ENCODE measurements at places on chromosomes 5 and 9.

DNA sequence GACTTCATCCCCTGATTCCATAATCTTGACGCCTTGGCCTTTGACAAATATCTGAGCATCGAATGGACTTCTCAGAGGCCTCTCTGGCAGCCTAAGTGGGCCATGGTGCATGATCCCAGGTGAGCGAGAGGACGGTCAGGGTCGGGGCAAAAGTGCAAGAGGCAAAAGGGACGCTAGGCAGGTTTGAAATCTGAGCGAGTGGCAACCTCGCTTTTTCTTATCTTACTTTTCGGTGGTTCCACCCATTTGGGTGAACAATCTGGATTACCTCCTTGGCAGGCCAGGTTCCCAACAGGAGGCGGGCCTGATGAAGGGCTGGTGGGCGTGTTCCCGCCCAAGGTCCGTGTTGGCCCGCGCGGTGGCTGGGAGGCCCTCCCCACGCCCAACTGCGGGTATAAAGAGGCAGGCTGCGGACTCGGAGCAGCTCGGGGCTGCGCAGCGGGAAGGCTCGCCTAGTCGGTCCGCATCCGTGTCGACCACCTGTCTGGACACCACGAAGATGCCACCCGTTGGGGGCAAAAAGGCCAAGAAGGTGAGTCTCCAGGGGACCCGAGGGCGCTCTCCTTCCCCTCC lies at the start of gene BHMT:
BHMT (plus strand) TSS at position 423 of the 573 bp plus-strand sequence; CDS start at position 500, 77 bp downstream.
- no peak within 1 kb of the TSS for H3K27ac ChIP-seq
- peaks cover 58% of the 10 kb centered on the region for H3K27me3 ChIP-seq
- H3K36me3 ChIP-seq: no peaks in the 10 kb centered on the region
- H3K4me1 ChIP-seq: peaks cover 4% of the 10 kb centered on the region

- H3K36me3 ChIP-seq: no peaks in the 10 kb centered on the region
- H3K4me1 ChIP-seq: peaks cover 34% of the 10 kb centered on the region
- no peak overlapping the region for H3K4me3 ChIP-seq
- H3K27me3 ChIP-seq: no peaks in the 10 kb centered on the region
These were observed 220.1 kb downstream of the PIK3R1 start for GRCh38 chr5:68435611-68436010.

- peaks cover 2% of the 10 kb centered on the region for H3K4me1 ChIP-seq
- peaks cover 33% of the 10 kb centered on the region for H3K27me3 ChIP-seq
- DNase-seq: no peak
- H3K36me3 ChIP-seq: no peaks in the 10 kb centered on the region
These were observed 55.6 kb downstream of the CMYA5 start for GRCh38 chr5:79745255-79745654.

GRCh38 chr5:147372191-147372590 lies 137.4 kb downstream of the STK32A start:
- H3K27ac ChIP-seq: no peak overlapping the region
- peaks cover 2% of the 10 kb centered on the region for H3K4me1 ChIP-seq
- no peak for DNase-seq
- H3K4me3 ChIP-seq: no peak overlapping the region
- no peaks in the 10 kb centered on the region for H3K27me3 ChIP-seq

- no peaks in the 10 kb centered on the region for H3K4me1 ChIP-seq
- H3K27me3 ChIP-seq: peaks cover 15% of the 10 kb centered on the region
- no peak overlapping the region for H3K4me3 ChIP-seq
These were observed 20.1 kb upstream of the SARDH start for GRCh38 chr9:133758228-133758627.

DNA sequence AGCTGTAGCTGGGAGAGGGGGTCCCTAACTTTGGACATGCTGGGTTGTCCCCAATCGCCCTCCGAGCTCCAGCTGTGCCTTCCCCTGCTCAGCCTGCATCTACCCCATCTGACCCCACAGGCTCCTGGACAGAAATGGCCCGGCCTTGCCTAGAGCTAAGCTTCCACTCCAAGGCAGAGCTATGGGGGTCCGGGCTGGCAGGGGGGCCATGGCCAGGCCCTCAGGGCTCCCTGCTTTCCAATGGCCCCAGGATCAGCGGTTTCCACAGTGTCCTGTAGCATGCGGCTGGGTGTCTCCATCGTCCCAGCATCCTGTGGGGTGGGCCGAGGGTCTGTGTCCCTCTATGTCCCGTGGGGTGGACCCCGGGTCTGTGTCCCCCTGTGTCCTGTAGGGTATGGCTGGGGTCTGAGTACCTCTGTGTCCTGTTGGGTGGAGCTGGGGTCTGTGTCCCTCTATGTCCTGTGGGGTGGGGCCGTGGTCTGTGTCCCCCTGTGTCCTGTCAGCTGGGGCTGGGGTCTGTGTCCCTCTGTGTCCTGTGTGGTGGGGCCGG lies 130.6 kb downstream of the RXRA start:
- H3K27ac ChIP-seq: peak overlapping the region; percentile 86
- no peak for DNase-seq
- peak overlapping the region; percentile 94 for H3K4me3 ChIP-seq
- no peaks in the 10 kb centered on the region for H3K36me3 ChIP-seq
- peaks cover 6% of the 10 kb centered on the region for H3K4me1 ChIP-seq
- H3K27me3 ChIP-seq: peaks cover under 1% of the 10 kb centered on the region

GRCh38 chr9:117768750-117769395 lies 64.7 kb downstream of the TLR4 start:
- no peak overlapping the region for H3K4me3 ChIP-seq
- H3K27ac ChIP-seq: no peak overlapping the region
- no peak for DNase-seq
- peaks cover 2% of the 10 kb centered on the region for H3K36me3 ChIP-seq
- peaks cover 28% of the 10 kb centered on the region for H3K27me3 ChIP-seq
- H3K4me1 ChIP-seq: no peaks in the 10 kb centered on the region

- no peaks in the 10 kb centered on the region for H3K4me1 ChIP-seq
- H3K27me3 ChIP-seq: no peaks in the 10 kb centered on the region
- H3K4me3 ChIP-seq: no peak overlapping the region
- no peak overlapping the region for H3K27ac ChIP-seq
These were observed 114.5 kb downstream of the MTRR start for GRCh38 chr5:7983433-7983832.

- no peak overlapping the region for H3K4me3 ChIP-seq
- DNase-seq: no peak
- no peaks in the 10 kb centered on the region for H3K36me3 ChIP-seq
- no peaks in the 10 kb centered on the region for H3K27me3 ChIP-seq
These were observed 20.0 kb upstream of the GRPEL2 start for GRCh38 chr5:149325166-149325735.

GRCh38 chr5:168348084-168348414 lies 56.6 kb downstream of the WWC1 start:
- no peak overlapping the region for H3K27ac ChIP-seq
- no peak for DNase-seq
- peaks cover 8% of the 10 kb centered on the region for H3K4me1 ChIP-seq
- H3K36me3 ChIP-seq: no peaks in the 10 kb centered on the region

GRCh38 chr9:116616304-116616914 lies 70.7 kb upstream of the TRIM32 start:
- H3K36me3 ChIP-seq: peaks cover 7% of the 10 kb centered on the region
- no peak overlapping the region for H3K27ac ChIP-seq

DNA sequence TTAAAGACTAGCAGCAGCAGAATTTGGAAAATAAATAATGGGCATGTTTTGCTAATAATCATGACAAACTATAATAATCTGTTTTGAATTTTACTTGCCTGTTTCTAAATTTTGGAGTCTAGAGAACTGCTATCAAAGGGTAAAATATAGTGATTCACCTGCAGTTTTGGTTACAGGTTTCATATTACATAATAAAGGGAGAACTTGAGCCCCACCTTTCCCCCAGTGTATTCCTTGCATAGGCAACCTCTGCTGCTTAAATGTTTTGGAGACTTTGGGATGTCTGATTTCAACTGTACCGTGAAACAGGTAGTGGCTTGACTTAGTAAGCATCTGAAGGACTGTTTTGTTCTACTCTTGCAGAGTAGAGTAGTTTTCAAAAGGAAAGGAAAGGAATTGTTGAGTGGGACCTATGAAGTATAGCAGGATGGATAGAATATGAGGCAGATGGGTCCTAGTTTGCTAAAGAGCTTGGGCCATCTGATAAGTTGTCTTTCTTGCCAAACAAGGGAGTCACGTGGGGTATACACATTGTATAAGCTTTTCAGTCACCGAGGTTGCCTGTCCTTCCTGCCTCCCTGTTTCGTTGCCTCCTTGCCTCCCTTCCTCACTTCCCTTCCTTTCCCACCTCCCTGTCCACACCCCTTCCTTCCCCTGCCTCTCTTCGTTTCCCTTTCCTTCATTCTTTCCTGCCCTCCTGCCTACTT lies 19.1 kb downstream of the CREBRF start:
- peak overlapping the region; percentile 24 for H3K27ac ChIP-seq

DNA sequence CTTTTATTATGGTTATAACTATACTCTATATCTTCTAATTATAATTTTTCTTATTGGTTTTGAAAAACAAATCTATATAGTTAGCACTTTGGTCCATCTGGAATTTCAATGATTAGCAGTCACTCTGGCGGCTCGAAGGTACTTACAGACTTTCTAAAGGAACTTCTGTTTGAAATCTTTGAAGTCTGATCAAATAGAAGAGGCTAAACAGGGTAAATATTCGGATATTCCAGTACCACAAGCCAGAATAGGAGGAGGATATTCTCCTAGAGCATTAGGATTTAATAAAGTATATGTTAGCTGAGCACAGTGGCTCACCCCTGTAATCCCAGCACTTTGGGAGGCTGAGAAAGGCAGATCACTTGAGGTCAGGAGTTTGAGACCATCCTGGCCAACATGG lies 38.7 kb upstream of the HSD17B3 start:
- H3K27ac ChIP-seq: no peak overlapping the region
- no peak for DNase-seq
- no peaks in the 10 kb centered on the region for H3K36me3 ChIP-seq
- no peak overlapping the region for H3K4me3 ChIP-seq
- no peaks in the 10 kb centered on the region for H3K27me3 ChIP-seq

GRCh38 chr9:34206561-34206960 lies 27.7 kb downstream of the UBAP1 start:
- no peaks in the 10 kb centered on the region for H3K27me3 ChIP-seq
- H3K36me3 ChIP-seq: peaks cover 6% of the 10 kb centered on the region
- H3K27ac ChIP-seq: no peak overlapping the region
- H3K4me1 ChIP-seq: peaks cover 43% of the 10 kb centered on the region
- DNase-seq: no peak
- no peak overlapping the region for H3K4me3 ChIP-seq

GRCh38 chr9:87226896-87227295 lies 270.8 kb upstream of the DAPK1 start:
- H3K27me3 ChIP-seq: peaks cover 23% of the 10 kb centered on the region
- H3K4me3 ChIP-seq: no peak overlapping the region
- H3K27ac ChIP-seq: no peak overlapping the region
- no peaks in the 10 kb centered on the region for H3K4me1 ChIP-seq

DNA sequence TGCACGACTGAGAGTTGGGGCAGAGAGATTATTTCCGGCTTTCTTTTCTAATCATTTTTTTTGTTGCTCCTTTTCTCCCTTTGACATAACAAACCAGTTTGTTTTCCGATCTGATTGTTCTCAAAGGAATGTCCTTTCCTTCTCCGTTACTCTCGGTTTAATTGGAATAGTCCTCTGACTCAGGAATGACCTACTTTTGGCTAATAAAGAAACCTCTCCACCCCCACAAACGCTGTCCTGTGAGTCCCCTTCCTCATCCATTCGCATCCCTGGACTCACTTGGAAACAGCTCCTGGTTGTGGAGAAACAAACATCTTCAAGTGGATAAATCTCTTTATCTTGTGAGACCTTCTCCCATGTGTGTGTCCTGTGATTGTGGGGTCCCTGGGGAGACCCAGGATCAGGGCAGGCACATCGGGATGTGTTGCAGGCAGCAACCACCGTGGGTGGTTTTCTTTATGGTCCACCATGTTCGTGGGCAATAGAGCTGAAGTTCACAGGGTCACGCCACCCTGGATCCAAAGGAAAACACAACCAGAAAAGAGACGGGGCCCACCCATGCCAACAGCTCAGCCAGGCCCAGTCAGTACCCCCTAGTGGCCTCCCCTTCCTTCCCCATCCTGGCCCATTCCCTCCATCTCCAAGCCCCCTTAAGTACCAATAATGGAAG lies 45.2 kb upstream of the NEK6 start:
- peaks cover 35% of the 10 kb centered on the region for H3K4me1 ChIP-seq
- peak overlapping the region; percentile 15 for H3K4me3 ChIP-seq
- H3K27ac ChIP-seq: peak overlapping the region; percentile 27
- no peak for DNase-seq
- H3K27me3 ChIP-seq: no peaks in the 10 kb centered on the region

DNA sequence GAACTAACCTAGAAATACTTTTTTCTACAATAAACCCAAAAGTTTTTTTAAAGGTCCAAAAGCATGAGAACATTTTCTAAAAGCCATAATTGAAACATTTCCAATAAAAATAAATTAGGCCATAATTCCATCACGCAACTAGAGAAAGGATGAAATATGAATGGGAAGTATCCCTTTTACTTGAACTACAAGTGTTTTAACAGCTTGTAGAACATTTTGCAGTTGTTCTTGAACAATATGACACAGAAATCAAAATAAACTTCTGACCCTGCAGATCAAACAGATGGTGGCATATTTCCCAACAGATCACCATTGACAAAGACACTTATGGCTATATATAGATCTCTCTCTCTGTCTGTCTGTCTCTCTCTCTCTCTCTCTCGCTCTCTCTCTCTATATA lies 624.4 kb downstream of the PSAT1 start:
- H3K4me1 ChIP-seq: no peaks in the 10 kb centered on the region
- no peak overlapping the region for H3K27ac ChIP-seq
- DNase-seq: no peak
- H3K27me3 ChIP-seq: no peaks in the 10 kb centered on the region

DNA sequence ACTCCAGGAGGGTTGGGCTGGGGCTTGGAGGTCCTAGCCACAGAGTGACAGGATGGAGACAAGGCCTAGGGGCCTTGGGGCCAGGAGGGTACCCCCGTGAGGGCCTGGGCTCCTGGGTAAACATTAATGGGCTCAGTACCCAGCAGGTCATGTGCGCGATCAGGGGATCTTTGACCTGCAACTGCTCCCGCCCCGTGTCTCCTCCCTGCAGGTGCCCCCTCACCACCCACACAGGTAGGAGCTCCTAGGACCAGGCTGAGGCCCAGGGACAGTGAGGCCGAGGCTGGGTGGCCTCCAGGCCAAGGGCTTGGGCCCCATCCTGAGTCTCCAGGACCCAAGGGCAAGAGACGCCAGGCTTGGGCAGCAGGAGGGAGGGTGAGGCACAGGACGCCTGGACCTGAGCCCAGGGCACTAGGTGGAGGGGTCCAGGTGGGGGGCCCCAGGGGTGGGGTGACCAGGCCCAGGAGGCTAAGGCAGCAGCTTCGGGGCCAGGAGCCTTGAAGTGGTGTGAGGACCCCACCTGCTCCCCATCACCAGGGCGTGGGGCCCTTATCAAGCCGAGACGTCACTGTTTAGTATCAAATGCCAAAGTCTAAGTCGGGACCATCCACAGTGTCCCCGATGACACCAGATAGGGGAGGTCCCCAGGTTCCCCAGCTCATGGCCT lies at the start of gene SLC34A3:
SLC34A3 (plus strand) TSS at position 197 of the 667 bp plus-strand sequence. CDS start 802 bp downstream, outside the sequence.
- H3K4me1 ChIP-seq: peaks cover 4% of the 10 kb centered on the region
- no peak within 1 kb of the TSS for H3K27ac ChIP-seq
- no peak within 1 kb of the TSS for H3K4me3 ChIP-seq
- peaks cover 15% of the 10 kb centered on the region for H3K27me3 ChIP-seq

- H3K27me3 ChIP-seq: no peaks in the 10 kb centered on the region
- H3K4me1 ChIP-seq: peaks cover 25% of the 10 kb centered on the region
- H3K4me3 ChIP-seq: peak overlapping the region; percentile 66
- H3K27ac ChIP-seq: peak overlapping the region; percentile 29
These were observed 96.7 kb downstream of the MVB12B start for GRCh38 chr9:126423142-126423915.

Data from T-helper 17 cell (primary cell).